ENCODE measurements at places on chromosomes 12 and 14.

DNA sequence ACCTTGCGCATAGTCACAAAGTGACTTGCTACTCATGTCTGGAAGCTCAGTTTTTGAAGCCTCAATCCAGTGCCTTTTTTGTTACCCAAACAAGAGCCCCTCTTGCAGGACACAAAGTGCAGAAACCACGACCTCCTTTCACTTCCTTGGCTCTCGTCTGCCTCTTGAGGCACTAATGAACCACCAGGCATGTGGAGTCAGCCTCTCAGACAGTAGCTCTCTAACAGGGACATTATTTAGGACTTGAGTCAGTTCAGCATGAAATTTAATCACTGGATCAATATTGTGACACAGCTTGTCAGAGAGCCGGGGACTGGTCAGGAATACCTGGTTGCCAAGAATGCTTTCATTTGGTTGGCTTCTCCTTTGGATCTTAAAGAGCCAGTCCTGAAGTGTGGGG is 46.7 kb downstream of the HSPB8 start:
- no peak for DNase-seq

GRCh38 chr12:68170726-68171125 is 11.2 kb upstream of the IFNG start:
- no peak for DNase-seq

- DNase-seq = no peak
Observed at GRCh38 chr12:82757656-82758055, 71.0 kb downstream of the TMTC2 start.

DNA sequence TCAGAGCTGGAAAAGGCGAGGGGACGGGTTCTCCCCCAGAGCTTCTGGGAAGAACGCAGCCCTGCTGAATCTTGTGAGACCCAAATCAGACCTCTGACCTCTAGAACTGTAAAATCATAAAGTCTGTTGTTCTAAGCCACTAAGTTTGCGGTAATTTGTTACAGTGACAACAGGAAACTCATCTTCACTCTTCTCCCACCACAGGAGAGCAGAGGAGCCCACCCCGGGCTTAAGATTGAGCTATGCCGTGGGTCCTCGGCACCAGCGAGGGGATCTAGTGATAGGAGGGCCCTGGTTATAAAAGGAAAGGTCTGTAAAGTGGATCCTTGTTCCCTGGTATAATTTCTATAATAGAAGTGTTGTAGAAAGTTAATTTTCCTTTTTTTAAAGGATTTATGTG is 7.6 kb downstream of the MLXIP start:
- DNase-seq = no peak

GRCh38 chr12:120019197-120019596 is 30.2 kb downstream of the BICDL1 start:
- DNase-seq = no peak

- DNase-seq = no peak
Observed at GRCh38 chr14:36508418-36509068, 11.5 kb downstream of the NKX2-1 start.

DNA sequence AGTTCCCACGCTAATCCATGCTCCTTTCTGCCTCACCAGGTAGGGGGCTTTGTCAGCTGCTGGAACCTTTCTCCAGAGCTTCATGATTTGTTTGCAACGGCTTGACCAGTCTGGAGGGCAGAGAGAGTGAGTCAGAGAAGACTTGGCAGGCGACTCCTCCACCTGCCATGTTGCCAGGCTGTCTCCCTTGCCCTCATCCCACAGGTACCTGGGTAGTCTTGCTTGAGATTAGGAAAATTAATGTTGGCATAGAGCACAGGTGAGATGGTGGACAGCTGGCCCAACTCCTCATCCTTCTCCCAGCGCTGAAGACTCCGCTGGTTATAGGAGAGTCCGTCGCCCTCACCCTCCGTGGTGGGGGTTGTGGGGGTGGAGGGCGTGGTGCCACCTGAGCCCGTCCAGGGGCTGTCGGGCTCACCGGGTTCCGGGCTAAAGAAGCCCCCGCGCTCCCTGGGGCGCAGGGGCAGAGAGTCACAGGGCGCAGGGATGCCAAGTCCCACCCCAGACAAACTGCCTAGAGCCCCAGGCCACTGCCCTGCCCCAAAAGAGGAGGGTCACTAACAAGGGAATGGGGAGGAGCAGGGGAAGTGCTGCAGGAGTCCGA is 18.6 kb downstream of the KMT2D start:
- DNase-seq = no peak

GRCh38 chr14:92458136-92459029 is 55.2 kb upstream of the RIN3 start:
- no peak for DNase-seq

DNA sequence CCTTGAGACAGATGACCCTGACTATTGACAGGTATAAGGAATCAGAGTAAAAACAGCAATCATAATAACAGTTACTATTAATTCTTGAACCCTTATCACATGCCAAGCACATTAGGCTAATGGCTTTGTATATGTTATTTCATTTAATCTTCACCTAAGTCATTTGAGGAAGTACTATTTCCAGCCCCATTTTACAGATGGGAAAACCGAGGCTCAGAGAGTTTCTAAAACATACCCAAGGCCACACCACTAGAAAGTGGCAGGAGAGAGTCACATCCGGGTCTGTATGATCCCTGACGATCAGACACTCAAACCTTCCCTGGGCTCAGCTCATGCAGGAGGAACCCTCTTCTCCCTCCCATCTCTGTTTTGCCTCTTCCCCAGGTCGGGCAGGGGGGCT is 209.5 kb downstream of the RBM19 start:
- DNase-seq = no peak

DNA sequence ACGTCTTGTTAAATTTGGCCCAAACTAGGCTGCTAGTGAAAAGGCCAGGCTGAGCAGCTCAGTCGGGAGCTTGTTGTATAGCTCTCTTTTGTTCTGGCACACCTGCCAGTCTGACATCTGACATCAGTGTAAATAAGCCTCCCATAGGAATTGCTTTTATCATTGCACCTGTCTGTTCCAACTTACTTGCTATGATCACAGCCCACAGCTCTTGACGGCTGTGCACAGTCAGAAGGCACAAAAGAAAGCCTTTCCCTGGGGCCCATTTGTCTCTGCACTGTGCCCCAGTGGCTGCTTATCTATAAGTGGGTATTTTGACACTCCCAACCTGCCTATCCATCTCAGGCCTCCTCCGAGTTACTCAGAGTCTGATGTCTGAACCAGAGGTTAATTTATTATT is 324.5 kb downstream of the NUAK1 start:
- DNase-seq = no peak

DNA sequence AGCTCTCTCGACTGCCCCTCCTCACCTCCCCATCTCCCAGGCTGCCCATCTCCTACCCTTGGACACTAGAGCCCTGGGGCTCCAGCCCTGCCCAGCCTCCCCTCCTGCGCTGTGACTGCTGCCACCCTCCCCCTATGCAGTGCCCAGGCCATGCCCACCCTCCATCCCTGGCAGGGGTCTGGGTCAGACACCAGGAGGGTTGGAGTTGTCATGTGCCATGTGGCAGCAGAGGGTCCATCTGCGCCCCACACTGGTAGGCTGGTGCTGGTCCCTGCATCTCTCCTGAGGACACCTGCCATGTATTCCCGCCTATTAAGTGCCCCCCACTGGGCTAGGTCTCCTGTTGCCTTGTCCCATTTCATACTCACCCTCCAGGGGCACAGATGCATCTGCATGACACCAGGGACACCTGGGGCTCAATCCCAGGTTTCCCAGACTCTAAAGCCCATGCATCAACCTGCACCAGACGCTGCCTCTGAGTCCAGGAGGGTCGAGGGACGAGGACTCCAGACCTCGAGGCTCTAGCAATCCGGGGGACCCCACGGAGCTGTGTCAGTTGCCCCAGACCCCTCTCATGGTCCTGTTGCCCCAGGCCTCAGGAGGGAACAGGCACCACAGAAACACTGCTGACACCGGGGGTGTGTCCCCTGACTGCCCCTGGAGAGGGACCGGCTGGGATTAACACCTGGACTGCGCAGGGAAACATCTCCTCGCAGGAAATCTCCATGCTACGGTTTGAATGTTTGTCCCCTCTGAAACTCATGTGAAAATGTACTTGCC is 23.4 kb upstream of the SFSWAP start:
- DNase-seq = no peak

DNA sequence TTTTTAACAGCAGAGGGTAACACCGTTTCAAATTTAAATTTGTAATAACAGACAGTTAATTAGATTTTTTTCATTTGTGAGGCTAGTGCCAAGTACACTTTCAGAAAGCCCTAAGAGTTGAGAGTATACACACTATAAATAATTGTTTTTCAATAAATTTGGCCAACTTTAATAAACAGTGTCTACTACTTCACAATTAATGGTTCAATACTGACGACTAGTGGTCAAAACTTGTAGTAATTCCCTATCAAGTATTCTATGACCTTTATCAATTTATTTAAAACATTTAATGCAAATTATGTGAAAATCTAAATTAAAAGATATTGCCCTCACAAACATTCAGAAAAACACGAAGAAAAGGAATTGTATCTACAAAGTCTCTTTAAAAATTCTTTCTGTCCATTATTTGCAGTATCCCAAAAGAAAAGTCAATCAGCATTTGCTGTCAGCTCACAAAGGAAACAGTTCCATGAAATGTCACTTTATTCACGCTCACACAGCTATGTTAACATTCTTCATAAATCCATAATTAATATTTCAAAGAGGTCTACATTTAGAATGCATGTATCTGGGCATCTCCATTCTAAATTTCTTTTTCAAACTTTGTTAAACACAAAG is 91.2 kb downstream of the CEP128 start:
- DNase-seq = no peak

DNA sequence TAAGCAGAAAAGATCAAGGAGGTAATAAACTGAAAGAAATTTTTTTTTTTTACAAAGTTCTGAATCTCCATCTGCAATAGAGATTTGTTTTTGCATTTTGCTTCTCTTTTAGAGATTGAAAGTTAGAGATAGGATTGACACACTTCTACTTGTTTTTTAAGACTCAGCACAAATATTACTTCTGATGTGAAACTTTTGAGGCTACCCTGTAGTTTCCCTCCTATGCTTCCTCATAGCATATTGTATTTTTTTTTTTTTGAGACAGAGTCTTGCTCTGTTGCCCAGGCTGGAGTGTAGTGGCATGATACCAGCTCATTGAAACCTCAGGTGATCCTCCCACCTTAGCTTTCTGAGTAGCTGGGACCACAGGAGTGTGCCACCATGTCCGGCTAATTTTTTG is 32.1 kb upstream of the SGPP1 start:
- no peak for DNase-seq

GRCh38 chr12:89863493-89863938 is 154.9 kb upstream of the ATP2B1 start:
- no peak for DNase-seq

- DNase-seq = no peak
Observed at GRCh38 chr14:106277503-106277902, 751.1 kb downstream of the TMEM121 start.

GRCh38 chr12:31715283-31715825 is 13.5 kb downstream of the AMN1 start:
- DNase-seq = no peak

DNA sequence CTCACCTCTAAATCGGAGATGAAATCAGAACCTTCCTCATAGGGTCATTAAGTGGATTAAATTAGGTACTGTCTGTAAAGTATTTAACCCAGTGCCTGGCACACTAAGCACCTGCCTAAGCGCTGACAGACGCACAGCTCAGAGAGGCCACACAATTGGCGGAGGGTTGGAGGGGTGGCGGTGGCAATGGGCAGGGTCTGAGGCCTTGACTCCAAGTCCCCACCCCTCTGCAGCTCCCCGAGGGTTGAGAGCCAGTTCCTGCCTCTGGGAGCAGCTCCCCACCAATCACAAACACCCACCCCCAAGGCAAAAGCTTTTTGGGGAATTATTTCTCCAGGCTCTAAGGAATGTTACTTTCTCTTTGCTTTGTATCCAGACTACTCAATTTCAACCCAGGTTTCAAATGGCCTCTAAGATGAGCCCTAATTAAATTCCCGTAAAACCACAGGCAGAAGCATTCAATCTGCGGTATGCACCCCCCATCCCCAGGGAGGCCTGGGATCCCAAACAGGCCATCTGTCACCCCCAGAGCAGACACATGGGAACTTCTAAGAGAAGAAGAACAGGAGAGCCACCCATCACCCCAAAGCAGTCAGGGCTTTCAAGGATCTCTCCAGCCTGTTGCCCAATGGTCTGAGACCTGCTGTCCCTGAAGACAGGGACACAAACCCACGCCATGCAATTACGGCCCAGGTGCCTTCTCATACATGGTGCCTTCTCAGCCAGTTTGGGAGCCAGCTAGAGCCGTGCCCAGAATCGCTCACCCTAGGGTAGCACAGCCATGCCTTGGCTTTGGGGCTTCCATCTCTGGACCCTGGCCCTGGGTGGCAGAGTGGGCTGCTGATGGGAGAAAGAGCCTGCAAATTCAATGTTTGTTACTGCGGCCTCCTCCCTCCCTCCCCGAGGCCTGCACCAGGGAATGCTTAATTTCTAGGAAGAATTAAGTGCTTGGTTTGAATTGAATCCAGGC is 66.1 kb downstream of the CHGA start:
- DNase-seq = no peak

- DNase-seq = no peak
Observed at GRCh38 chr12:93191423-93191822, 186.3 kb upstream of the NUDT4 start.

- DNase-seq = no peak
Observed at GRCh38 chr12:27101290-27101689, 18.9 kb upstream of the C12orf71 start.

DNA sequence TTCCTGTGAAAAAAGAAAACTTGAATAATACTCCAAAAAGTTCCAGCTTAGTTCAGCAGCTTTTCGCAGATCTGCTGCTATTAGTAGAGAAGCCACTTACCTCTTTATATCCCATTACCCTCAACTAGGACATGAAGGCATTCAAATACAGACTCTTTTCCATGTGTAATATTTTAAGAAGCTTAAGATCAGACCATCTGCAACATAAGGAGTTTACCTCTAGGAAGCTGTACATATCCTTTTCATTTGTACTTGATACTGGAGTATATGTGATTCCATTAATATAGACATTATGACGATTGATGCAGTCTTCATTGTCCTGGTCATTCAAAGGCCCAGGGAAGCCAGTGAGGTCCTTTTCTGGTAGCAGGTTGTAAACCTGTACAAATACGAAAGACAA is 20.4 kb downstream of the A2M start:
- DNase-seq = no peak

DNA sequence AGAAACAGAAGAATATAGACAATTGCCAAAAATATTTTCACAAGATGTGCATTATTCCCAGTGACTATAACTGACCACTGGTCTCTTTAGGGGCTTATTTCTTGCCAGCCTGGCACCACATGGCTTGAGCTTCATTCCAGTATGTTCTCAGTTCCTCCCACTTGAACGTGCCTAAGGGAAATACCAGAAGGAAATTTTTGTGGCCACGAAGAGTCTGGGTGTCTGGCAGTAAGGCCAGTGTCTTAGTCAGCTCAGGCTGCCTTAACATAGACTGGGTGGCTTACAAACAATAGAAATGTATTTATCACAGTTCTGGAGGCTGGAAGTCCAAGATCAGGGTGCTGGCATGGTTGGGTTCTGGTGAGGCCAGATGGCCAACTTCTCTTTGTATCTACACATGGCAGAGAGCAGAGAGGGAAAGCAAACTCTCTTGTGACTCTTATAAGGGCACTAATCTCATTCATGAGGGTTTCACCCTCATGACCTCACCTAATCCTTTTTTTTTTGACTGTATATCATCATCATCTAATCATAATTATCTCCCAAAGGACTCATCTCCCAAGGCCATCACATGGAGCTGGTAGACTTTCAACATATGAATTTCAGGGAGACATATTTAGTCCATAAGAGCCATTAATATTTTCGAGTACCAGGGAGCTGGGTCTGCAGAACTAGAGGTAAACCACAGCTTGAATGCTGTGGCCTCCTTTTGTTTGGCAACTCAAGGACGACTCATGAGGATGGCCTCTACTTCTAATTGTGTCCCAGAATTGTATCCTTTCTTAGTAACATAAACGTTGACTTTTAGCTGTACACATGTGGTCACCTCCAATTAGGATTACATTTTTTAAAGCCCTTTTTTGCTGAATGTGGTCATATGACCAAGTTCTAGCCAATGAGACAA is 5.1 kb upstream of the SMOC1 start:
- DNase-seq = no peak

Measured in stimulated activated CD4-positive, alpha-beta T cell treated with anti-CD3 and anti-CD28 coated beads, Interleukin-15, amount 100 ng/mL, for 1 hour (primary cell).